ENCODE measurements at places on chromosomes 16 and 17.

DNA sequence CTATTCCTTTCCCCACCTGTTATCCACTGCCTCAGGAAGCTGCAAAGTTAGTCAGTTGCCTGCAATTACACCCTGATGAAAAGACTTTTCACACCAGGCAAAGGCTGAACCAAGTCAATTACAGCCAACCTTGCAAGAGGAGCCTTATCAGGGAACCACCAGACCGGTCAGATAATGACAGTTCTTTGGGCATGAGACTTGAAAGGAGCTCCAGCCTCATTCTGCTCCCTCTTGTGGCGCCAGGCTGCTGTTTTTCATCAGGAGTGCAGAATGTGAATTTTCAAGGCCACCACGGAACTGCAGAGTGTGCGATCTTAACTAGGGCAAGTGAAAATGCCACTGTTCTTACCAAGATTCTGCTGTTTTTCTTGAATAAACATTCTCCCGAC is 22.5 kb downstream of the DNAI2 start:
- no peak for DNase-seq

DNA sequence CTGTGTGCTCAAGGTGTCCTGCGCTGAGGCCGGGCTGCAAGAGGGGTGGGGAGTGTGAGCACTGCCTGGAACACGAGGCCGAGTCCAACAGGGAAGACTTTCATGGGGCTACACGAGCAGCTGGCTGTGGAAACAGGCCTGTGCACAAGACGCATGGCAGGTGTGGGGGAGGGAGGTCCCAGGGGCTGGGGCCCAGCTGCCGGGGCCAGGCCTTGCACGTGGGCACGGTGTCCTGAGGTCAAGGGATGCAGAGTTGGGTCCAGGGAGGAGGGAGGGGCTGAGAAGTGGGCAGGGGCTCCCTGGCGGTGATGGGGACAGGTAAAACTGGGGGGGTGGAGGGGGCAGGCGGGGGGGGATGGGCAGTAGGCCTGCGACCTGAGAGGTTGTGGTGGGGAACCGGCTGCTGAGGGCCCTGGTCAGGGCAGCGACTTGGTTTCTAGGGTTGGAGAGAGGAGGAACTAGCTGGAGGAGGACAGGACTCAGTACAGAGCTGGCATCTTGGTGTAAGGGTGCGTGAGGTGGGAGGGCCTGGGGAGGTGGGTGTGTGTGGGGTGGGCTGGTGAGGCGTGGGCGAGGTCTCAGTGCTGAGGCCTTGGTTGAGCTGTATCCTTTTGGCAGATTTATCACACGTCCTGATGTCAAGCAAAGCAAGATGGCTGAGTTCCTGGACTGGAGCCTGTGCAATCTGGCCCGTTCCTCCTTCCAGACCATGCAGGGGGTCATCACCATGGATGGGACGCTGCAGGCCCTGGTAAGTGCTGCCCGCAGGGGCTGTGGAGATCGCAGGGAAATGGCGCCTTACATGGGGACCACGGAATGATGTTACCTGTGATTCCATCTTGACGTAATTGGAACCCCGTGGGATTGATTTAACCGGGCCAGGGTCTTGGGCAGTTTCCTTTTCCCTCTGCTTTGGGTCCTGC is 29.4 kb downstream of the TBCD start:
- no peak for DNase-seq

GRCh38 chr17:68228817-68229570 is 18.8 kb upstream of the AMZ2 start:
- no peak for DNase-seq

DNA sequence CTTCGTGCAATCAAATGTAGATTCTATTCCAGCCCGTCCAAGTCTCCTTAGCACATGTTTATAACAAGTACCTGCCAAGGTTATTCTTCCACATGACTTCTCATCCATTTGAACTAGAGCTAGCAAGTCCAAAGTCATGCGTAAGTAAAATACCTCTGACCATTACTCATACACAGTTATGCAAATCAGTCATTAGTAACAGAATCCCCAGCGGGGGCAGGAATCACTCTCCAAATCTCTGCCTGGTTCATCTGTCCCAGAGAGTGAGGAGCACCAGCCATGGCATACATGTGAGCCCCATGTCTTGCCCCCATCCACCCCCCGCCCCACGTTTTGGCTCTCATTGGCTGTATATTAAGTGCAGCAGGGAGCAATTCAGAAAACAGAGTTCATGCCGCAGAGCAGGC is 27.7 kb downstream of the SRL start:
- DNase-seq = no peak

DNA sequence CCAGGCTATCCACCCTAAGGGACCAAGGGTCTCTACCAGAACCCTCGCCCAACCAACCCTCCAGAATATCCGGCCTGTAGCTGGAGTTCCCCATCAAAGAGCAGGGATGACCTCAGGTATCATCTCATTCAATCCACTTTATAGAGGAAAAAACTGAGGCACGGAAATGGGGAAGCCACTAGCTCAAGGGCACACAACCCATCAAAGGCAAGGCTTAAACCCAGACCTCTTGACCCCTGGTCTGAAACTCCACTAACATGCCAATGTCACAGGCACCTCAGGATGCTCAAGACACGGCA is 1.6 kb downstream of the TBC1D10B start:
- DNase-seq = no peak

GRCh38 chr16:1778200-1779179 is 3.9 kb downstream of the SPSB3 start:
- no peak for DNase-seq

- no peak for DNase-seq
Measured at GRCh38 chr17:76125391-76125675, 15.7 kb downstream of the FOXJ1 start.

DNA sequence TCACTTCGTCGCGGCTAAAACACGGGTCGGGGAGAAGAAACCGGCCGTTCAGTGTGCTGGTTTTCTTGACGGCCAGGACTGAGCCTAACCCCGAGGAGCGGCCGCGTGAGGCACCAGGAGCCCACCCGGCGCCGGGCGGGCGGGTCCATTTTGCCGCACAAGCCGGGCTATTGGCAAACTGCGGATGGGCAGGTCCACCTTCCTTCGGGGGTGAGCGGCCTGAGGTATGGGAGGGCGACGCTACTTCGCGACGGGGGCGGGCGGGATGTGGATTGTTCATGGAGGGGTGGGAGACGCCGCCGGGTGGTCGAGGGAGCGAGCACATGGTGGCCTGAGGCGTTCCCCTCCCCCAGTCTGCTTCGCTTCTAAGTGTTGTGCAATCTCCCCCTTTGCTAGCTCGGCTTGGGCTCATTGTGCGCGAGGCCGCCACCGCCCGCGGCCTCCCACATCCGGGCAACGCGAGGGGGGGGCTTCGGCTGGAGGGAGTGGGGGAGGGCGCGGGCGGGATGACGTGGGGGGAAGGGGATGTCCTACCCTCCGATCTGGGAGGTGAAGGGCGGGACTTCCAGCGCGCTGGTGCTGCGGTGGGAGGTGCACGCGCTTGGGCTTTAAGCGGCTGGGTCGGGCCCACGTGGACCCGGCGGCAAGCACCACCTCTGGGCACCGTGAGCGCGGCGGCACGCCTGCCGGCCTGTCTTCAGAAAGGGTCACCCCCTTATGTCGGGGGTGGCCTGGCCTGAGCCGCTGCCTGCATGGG is 5.9 kb upstream of the CD68 start:
- DNase-seq = peak; percentile 82

- peak; percentile 74 for DNase-seq
Measured at GRCh38 chr17:76005263-76006149, 4.9 kb downstream of the CDK3 start.

DNA sequence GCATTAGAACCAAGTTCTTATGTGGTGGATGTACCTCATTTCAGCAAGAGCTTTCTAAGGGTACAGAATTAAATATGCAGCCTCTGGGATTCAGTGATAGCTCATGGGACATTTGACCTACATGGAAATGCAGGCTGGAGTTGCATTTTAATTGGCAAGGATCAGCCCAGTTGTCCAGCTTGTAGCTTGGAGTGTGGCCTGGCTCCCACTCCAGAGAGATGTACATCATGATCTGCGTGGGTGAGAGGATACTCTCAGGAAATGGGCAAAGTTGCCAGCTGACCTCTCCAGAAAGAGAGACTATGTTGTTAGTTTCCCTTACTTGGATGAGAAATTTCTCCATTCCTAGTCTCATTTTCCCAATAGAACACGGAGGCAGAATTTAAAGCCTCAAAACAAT is 555.3 kb downstream of the MAF start:
- no peak for DNase-seq

GRCh38 chr17:77577491-77577890 is 381.0 kb upstream of the TNRC6C start:
- no peak for DNase-seq

- no peak for DNase-seq
Measured at GRCh38 chr17:33375103-33375502, 82.0 kb upstream of the ASIC2 start.

- no peak for DNase-seq
Measured at GRCh38 chr17:59627274-59627673, 7.6 kb downstream of the CLTC start.

- no peak for DNase-seq
Measured at GRCh38 chr17:6070430-6070912, 292 bp downstream of the WSCD1 start.

GRCh38 chr17:39787041-39787440 is 49.3 kb downstream of the GRB7 start:
- DNase-seq = no peak

- DNase-seq = no peak
Measured at GRCh38 chr17:76868669-76869495, 678 bp downstream of the MGAT5B start.

DNA sequence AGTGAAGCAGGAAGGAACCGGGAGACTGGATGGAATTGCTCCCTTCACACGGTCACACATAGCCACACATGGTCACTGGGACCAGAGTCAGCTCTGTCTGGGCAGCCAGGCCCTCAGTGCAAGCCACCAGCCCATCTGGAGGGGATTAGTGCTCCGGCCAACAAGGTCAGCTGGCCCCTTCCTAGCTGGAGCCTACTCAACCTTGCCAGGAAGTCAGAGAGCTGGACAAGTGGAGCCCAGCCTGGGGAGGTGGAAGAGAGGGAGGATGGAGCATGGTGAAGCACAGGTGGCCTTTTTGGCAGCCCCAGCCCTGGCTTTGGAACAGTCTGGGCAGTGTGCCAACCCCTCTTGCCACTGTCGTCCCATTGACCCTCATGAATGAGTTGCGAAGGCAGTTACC is 3.7 kb upstream of the CACNA1G start:
- DNase-seq = no peak

DNA sequence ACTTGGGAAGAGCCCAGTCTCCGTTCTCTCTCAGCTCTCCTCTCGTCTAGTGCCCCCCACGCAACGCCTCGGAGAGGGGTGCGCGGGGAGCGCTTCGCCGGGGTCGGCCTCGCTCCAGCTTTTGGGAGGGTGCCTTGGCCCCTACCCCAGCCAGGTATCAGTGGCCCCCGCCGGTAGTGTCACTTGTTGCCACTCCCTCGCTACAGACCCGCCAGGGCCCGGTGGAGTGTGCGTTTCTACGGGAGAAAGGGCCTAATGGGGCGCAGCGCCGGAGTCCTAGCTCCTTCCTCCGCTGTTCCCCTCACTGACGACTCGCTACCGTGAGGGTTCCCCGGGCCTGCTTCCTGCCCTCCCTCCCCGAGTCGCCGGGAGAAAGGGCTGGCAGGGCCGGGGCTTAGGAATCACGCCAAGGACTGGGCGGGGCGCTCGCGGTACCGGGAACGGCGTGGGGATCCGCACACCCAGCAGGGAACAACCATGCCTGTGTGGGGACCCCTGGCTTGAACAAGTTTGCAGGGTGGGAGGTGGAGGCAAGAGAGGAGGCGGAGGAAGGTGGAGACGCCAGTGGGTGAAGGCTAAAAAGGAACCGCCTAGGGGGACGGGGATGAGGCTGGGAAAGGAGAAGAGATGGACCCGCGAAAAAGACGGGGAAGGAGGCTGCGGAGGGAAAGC is 997 bp upstream of the CDH11 start:
- no peak for DNase-seq

DNA sequence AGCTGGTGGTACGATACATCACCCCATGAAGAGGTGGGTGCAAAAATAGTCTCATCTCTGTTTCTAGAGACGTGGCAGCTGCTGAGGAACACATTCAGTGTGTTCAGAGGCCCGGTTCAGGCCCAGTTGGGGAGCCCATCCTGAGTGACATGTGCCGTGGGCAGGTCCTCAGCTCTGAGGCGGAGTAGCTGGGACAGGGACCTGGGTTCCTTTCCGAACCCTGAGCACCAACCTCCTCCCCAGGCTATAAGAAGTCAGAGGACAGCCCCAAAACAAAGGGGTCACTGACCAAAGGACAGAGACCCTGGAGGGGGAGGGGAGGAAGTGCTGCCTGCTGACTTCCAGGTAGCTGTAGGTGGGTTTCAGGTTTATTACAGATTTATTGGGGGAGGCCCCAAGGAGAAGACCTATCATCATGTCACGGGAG is 5.1 kb downstream of the LDHD start:
- no peak for DNase-seq

- DNase-seq = no peak
Measured at GRCh38 chr17:13626703-13627102, 25.0 kb upstream of the HS3ST3A1 start.

DNA sequence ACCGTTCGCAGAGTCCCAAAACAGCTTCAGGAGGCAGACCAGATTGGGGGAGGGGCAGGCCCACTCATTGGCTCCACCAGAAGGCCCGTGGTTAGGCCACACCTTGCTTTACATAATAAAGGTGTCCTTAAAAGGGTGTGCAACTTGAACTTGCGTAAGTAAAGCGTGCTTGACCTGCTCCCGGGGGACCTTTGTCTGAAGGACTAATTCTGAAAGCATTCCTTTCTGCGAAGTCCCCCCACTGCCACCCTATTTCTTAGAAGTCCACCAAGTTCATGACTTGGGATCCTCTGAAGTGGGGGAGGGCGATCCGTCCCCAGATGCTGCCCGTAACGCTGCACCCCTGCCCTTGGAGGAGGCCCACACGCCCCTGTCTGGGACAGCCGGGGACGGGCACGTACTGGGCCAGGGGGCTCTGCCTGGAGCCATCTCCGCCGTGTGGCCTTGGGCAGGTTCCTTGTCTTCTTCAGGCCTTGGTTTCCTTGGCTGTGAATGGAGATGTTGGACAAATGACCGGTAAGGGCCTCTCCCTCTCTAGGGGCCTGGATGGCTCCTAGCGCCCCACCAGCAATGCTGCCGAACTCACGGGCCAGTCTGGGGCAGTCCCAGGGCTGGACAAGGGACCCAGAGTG is 823 bp upstream of the ZNF469 start:
- no peak for DNase-seq

DNA sequence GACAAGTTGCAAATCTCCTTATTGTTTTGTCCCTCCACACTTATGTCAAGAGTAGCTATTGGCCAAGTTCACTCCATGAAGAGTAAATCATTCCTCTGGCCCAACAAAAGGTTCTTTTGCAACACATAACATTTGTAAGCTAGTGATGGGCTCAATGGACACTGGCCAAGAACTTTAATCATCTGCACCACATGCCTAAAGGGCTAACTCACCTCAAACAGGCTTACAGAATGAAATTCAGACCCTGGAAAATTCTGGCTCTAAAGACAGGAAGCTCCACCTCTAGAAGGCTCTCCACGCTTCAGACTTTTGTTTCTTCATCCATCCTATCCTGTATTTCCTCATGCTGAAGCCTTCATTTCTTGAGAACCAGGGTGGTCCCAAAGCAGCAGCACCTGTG is 10.9 kb upstream of the ANKFN1 start:
- no peak for DNase-seq

GRCh38 chr16:75624921-75625334 is 1.8 kb upstream of the ADAT1 start:
- no peak for DNase-seq

- DNase-seq = no peak
Measured at GRCh38 chr17:11205659-11206058, 35.4 kb upstream of the SHISA6 start.
